ENCODE measurements at places on chromosomes 5 and 9.

GRCh38 chr5:160119142-160119904 is at the start of gene PWWP2A:
Gene PWWP2A, minus strand, starts transcription at chr5:160119450. Its CDS starts 62 bp downstream, at chr5:160119388.
- peak; percentile 100 for DNase-seq

DNA sequence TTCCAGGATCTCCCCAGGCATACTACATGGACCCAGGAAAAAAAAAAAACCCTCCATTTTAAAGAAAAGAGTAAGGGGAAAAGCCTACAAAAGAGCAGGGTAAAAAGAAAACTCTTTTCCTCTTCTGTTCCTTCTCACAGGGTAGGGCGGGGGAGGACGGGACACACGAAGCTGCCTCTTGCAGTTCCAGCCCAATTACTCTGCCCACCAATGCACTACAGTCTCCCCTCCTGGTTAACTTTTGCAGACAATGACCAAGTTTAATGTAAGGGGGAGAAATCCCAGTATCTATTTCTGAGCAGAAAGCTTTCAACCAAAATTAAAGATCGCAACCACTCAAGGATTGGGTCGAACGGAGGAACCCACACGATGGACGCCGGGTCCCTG is 1.3 kb downstream of the BRD3 start:
- no peak for DNase-seq

- DNase-seq, result no peak
Observed at GRCh38 chr5:107017616-107018015, 653.1 kb downstream of the EFNA5 start.

GRCh38 chr5:167642779-167643517 is 648.5 kb upstream of the WWC1 start:
- no peak for DNase-seq

- DNase-seq, result no peak
Observed at GRCh38 chr5:129271308-129271707, 176.8 kb downstream of the ISOC1 start.

DNA sequence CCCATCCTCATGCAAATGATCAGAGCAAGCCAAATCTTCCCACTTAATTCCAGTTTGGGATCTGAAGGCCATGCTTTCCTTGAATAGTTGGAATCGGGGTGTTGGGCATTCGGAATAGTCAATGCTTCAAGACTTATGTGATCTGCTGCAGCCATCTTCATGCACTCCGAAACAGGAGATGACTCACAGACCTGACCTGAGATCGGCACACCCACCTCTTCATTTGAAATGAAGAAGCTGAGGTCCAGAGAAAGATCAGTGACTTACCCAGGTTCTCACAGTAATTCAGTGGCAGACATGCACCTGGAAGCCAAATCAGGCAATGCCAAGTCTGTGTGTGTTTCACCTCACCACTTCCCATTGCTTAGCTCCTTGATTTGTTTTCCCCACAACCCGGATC is 33.0 kb downstream of the FOXD1 start:
- DNase-seq, result no peak

GRCh38 chr9:134320868-134321471 is 5.3 kb upstream of the RXRA start:
- DNase-seq, result peak; percentile 31

- DNase-seq, result peak; percentile 88
Observed at GRCh38 chr9:14428781-14429230, 114.9 kb upstream of the NFIB start.

All from femur (tissue), 1 donor.